Activated T-helper 17 cell treated with anti-CD3 and anti-CD28 coated beads, Interleukin-2, amount 50 U/mL, for 72 hours (primary cell): ENCODE measurements at places on chromosomes 2 and 18. TPM values are rescaled to one million over a fixed set of nuclear protein-coding genes. Genes with fewer than 3 reads are reported as not detected.

GRCh38 chr18:45116116-45116515, 435.4 kb downstream of the SETBP1 start:
- ATAC-seq: no peak

DNA sequence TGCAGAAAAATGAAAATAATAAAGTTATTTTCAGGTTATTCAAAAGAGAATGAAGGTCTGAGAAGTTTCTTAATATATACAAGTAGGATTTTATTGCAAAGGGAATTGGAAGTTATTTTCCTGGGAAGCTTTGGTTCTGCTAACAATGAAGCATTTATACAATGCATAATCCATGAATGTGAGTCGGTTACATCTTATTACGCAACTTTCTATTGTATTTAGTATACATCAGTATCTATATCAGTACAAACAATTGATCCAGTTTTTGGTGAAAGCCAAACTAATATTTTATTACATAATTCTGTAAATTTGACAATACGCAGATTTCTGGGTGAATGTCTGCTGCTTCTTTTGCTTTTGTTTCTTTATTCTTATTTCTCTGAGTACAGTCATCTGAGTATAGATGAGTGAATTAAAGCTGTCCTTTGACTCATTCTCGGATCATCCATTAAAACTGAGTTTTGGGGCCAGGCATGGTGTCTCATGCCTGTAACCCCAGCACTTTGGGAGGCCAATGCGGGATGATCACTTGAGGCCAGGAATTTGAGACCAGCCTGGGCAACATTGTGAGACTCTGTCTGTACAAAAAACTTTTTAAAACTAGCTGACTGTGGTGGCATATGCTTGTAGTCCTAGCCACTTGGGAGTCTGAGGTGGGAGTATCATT, 108.5 kb downstream of the SOCS6 start:
- ATAC-seq: peak; percentile 48

GRCh38 chr18:49013291-49013691, 62.5 kb upstream of the SMAD7 start:
- ATAC-seq: no peak

DNA sequence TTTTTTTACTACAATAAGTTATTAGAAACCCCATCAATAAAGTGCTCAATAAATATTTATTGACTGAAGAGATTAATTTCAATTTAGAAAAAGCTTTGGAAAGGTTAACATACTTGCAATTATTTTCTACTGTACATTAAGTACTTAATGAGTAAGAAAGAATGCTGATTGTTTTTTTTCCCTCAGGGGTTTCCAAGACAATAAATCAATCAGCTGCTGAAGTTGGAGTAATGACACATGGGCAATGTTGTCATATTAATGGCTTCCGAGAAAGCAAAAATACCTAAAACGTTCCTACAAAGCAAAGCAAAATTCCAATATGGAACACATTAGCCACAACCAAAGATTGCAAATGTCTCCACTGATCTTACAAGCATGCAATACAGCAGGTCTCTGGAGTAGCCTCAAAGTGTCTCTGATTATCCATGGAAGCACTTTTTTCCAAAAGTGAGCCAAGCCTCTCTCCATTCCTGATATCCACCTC, 66.7 kb downstream of the ZC3H6 start:
- no peak for ATAC-seq

- ATAC-seq: no peak
Measured at GRCh38 chr2:196244516-196244915, 73.1 kb upstream of the STK17B start.

Gene LYPD1
- total RNA-seq: not detected
